LHCN-M2 (cell line): ENCODE measurements at places on chromosomes 7 and 10. TPM values are rescaled to one million over a fixed set of nuclear protein-coding genes. Genes with fewer than 3 reads are reported as not detected.
A peak's percentile ranks its signal among the peaks of the same experiment; 100 is the strongest.

The TMEM213 gene
- total RNA-seq = not detected in 2 replicates

The SAMD9L gene
- 18.5 and 28.4 TPM in 2 replicates for total RNA-seq

The LIPK gene
- 0.17 TPM in 1 of 2 replicates, not detected in the other for total RNA-seq

The CALU gene
- total RNA-seq = 841 and 886 TPM in 2 replicates

The AKR1C4 gene
- total RNA-seq = not detected in 2 replicates

The COMTD1 gene
- 11.5 and 11.7 TPM in 2 replicates for total RNA-seq

The GIMAP2 gene
- 2.6 and 3.4 TPM in 2 replicates for total RNA-seq

GRCh38 chr7:106110238-106110560 is 1.9 kb downstream of the SYPL1 start:
- DNase-seq = no peak

GRCh38 chr10:36017137-36017536 is 375.0 kb upstream of the FZD8 start:
- no peak for DNase-seq

DNA sequence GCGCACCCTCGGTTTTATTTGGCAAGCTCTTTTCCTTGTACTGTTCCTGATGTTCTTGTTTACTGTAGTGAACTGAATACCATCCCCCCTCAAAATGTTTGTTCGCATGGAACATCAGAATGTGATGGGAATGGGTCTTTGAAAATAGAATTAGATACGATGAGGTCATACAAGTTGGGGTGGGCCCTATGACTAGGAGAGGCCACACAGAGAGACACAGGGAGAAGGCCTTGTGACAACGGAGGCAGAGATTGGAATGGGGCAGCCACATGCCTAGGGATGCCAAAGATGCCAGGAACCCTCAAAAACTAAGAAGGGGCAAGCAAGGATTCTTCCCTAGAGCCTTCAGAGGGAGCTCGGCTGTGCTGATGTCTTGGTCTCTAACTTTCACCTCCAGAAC is 123.6 kb downstream of the FAM204A start:
- DNase-seq = no peak

GRCh38 chr10:49841615-49842332 is 79.7 kb upstream of the OGDHL start:
- DNase-seq = no peak

GRCh38 chr7:139479620-139480019 is 3.9 kb downstream of the KLRG2 start:
- no peak for DNase-seq

GRCh38 chr7:18529239-18529638 is 33.7 kb downstream of the HDAC9 start:
- DNase-seq = no peak

- DNase-seq = no peak
These were observed 4.8 kb upstream of the BMPER start for GRCh38 chr7:33900501-33900900.

- no peak for DNase-seq
These were observed 398 bp downstream of the DENND11 start for GRCh38 chr7:141701489-141702046.

DNA sequence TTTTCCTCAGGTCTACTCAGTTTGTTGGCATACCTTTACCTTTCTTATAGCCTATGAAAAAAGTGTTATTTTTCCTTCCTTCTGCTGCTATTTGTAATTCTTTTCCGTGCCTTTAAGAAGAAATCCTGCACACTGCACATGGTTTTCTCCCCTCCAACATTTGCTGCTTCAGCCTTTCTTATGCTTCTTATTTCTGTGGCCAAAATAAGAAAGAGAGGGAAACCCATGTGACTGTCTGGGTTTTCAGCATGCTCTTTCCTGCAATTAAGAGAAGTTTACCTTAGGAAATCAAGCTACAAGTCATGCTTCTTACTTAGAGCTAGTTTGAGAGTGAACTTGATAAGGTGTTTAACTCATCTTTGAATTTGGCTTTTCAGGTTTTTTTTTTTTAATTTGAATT is 11.0 kb downstream of the TBC1D12 start:
- DNase-seq = no peak

GRCh38 chr10:16436758-16437539 is at the start of gene PTER:
TSS of gene PTER (plus strand) at chr10:16437010. CDS start at chr10:16484385, 47,375 bp downstream.
- DNase-seq = peak; percentile 80

- DNase-seq = no peak
These were observed 311.8 kb upstream of the IMMP2L start for GRCh38 chr7:111873963-111874690.

DNA sequence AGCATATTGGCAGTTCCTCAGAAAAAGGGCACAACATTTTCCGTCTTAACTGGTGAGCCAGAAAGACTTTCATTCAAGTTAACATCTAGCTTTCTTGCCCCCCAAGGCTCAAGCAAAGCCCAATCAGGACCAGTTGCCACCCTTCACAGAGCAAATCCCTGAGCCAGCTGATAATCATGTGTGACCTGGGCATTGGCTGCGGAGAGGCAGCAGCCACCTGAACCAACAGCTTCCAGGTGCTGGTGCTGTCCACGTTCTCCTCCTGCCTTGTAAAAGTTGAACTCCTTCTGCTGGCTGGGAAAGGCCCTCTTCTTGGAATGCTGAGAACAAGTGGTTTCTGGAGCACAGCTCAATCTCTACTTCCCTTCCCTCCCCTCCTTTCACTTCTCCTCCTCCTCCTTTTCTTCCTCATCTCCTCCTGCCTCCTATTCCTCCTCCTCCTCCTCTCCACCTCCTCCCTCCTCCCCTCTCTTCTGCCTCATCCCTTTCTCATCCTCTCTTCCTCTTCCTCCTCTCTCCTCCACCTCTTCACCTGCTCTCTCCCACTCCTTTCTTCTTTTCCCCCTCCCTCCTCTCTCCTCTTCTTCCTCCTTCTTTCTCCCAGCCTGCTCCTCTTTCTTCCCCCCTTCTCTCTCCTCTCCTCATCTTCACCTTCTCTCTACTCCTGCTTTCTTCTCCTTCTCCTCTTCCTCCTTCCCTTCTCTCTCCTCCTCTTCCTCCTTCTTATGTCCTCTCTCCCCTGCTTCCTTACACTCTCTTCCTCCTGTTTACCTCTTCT is 140.6 kb downstream of the JCAD start:
- no peak for DNase-seq

- peak; percentile 42 for DNase-seq
These were observed 11.3 kb upstream of the AKR1C2 start for GRCh38 chr10:5014936-5015335.

DNA sequence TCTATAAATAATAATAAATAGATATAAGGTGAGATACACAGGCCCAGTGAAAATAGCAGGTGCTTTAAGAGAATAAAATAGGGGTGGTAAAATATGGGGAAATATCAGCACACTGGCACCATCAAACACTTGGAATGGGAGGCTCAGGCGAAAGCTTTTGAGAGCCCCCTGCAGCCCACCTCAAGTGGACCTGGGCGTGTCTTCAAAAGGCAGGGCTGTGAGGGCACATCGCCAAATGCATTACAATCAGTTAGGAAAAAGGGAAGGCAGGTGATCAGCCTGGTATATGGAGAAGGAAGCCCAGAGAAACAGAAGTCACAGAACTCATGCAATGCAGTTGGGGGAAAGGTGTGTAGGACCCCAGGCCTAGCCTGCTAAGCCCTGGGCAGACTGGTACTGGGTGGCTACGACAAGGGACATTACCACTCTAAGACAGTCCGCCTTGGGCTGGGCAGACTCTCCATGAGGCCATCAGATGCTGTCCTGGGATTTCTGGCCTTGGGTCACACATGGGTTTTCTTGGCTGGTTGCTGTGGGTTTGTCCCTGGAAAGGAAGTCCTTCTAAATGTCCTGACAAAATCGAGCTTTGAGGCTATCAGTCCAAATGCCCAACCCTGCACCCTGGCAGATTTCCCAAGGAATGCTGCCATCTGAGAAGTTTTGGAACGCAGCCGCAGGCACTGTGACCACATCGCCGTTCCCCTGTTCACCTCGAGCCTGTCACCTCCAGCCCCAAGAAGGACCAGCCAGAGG is 330.6 kb downstream of the GRID1 start:
- DNase-seq = no peak

DNA sequence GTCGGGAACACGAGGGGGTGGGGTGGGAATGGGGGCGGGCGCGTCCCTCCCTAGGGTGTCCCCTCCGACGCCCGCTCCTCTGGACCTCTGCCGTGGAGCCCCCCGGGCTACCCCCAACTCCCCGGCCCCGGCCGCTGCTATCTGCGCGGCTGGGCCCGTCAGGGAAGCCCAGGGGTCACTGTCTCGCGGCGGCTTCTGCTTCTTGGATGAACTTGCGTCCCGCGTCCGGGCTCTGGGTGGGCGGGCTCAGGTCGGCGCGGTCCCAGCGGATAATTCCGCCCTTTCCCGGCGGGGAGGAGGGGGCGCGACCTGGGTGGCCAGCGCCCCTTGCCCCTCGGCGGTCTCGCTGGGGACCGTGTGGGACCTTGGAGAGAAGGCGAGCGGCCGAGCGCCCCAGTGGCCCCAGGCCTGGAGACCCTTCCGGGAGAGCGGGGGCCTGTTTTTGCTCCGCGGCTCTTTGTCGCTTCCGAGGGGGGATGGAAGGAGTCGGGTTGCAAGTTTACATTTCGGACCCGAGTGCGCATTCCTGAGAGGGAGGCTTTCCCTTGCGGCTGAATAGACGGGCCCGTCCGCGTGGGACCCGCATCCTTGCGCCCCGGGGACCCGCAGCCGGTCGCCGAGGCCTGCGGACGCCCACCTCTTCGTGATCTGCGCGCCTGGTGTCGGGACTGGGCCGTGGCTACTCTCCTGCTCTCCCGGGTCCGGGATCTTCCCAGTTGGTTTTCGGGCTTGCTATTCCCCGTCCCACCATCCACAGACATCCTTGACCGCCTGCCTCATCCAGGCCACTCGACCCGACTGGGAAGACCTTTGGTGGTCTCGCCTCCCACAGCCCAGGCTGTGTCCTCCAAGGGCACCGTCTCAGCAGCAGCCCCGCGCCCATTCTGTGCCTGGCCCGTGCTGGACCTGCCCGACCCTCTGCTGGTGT is 812 bp downstream of the DOCK1 start:
- DNase-seq = peak; percentile 21

GRCh38 chr7:80829527-80829926 is 89.3 kb downstream of the SEMA3C start:
- no peak for DNase-seq

GRCh38 chr10:52984169-52984568 is 211.6 kb upstream of the MBL2 start:
- DNase-seq = no peak

GRCh38 chr10:114061789-114062188 is 18.1 kb downstream of the ADRB1 start:
- DNase-seq = no peak

DNA sequence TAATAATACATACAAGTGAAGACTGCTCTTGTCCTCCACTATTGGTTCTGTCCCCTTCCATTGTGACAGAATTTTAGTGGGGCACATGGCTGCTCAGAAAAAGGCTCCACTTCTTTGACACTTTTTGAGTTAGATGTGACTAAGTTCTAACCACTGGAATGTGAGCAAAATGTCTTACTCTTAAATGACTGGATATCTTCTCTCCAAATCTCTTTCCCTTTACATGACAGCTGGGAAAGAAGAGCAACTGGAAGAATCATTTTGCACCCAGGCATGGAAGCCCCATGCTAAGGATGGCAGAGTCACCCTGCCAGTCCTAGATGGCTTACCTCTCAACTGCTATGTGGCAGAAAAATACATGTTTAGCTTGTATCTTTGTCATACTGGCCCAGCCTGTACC is 97.7 kb downstream of the CACNA2D1 start:
- DNase-seq = peak; percentile 58
